ENCODE measurements at places on chromosomes 7 and 10.

DNA sequence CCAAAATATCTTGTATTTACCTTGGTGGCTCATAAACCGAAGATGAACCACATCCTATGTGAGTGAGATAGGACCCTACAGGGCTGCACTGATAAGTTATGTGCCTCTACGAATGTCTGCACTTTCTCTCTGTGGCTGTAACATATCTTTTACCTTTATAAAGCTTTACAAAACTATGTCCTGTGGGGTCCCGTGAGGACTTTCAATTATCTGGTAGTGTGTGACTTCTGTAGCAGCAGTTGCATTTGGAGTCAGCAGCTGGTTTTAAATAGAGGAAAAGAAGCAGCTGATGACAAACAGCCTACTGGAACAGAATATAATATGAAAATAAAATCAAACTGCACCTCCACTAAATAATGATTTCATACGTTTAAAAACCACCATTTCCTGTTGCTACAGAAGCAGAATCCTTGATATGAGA, 222.4 kb upstream of the GNAI1 start:
- DNase-seq = no peak

- no peak for DNase-seq
These were observed 94.5 kb downstream of the SEC61G start for GRCh38 chr7:54664235-54665228.

DNA sequence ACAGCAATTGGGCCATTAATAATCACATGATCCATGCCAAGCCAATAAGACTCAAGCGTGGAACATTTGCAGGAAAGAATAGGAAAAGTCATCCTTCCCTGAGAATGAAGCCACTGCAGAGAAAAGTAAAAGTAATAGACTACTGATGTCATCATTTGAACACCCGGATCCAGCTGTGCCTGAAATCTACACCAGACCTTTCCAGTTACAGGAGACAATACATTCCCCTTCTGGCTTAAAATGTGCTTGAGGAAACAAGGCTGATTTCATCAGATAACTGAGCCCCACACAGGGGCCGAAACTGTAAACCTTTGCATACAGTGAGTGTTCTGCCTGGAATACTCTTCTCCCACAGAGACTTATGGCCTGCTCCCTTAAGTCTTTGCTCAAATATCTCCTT, 232.8 kb downstream of the KCNMA1 start:
- DNase-seq = no peak

DNA sequence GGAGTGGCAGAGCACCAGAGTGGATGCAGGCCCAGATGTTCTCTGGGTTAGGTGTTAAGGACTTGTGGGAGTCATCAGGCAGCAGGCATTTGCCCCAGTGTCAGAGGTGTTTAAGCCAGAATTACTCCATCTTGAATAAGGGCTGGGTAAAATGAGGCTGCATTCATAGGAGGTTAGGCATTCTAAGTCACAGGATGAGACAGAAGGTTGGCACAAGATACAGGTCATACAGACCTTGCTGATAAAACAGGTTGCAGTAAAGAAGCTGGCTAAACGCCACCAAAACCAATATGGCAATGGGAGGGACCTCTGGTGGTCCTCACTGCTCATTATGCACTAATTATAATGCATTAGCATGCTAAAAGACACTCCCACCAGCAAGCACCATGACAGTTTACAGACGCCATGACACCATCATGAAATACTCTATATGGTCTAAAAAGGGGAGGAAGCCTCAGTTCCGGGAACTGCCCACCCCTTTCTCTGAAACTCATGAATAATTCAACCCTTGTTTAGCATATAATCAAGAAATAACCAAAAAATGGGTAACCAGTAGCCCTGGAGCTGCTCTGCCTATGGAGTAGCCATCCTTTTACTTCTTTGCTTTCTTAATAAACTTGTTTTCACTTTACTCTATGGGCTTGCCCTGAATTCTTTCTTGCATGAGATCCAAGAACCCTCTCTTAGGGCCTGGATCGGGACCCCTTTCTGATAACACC, 882 bp upstream of the LRRC61 start:
- DNase-seq = peak; percentile 21

GRCh38 chr7:67764289-67764688, 767.7 kb downstream of the TYW1 start:
- no peak for DNase-seq

DNA sequence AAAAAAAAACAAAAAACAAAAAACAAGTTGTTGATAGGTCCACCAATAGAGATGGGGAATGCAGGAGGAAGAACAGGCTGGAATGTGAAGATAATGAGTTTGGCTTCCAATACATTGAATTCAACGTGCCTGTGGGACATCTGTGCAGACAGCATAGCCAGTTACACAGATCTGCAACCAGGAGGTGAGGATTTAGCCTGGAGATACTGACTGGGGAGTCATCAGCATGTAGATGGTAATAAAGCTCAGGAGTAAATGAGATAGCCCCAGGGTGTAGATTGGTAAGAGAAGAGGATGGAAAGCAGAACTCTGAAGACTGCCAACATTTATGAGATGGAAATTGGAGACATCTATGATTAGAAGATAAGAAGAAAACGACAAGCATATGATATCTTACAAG, 4.7 kb upstream of the TRIM8 start:
- DNase-seq = no peak

Measured in activated CD4-positive, alpha-beta T cell treated with anti-CD3 and anti-CD28 coated beads, Interleukin-2, amount 50 U/mL, for 24 hours (primary cell).